Stimulated activated CD8-positive, alpha-beta memory T cell treated with anti-CD3 and anti-CD28 coated beads, Interleukin-7, amount 100 ng/mL, for 1 hour (primary cell): ENCODE measurements at places on chromosomes 1 and 21.

- no peak for DNase-seq
These were observed 617.5 kb downstream of the KIF26B start for GRCh38 chr1:245772325-245772724.

DNA sequence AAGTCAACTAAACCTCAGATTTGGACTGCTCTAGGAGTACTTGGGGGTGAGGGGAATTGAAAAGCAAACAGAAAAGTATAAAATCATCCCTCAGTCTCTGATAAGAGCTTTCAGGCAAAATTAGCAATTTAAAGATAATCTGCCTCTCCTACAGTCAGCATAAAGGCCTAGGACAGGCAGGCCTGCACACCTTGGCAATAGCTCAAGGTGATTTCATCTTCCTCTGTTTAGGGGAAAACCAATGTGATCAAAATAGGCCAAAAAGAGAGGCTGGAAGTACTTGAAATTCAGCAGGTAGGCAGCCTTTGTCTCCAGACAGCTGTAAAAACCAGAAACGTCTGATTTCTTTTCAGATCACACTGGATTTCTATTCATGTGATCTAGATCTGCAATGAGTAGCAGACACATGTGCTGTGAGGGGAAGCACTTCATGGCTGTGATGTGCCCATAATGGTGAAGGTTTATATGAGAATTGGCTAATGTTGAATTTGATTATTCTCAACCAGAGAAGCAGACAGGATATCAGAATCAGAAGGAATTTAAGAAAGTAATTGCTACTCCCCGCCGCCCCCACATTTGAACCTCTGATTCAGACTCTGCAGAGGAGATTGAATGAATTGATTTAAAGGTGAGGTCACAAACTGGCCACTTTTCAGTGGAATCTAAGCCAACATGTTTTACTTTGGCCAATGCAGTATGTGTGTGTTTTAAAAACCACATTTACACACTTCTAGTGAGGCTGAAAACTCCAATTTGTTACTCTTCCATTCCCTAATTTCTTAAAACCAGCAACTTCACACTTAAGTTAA, 45.8 kb upstream of the DNASE2B start:
- no peak for DNase-seq

DNA sequence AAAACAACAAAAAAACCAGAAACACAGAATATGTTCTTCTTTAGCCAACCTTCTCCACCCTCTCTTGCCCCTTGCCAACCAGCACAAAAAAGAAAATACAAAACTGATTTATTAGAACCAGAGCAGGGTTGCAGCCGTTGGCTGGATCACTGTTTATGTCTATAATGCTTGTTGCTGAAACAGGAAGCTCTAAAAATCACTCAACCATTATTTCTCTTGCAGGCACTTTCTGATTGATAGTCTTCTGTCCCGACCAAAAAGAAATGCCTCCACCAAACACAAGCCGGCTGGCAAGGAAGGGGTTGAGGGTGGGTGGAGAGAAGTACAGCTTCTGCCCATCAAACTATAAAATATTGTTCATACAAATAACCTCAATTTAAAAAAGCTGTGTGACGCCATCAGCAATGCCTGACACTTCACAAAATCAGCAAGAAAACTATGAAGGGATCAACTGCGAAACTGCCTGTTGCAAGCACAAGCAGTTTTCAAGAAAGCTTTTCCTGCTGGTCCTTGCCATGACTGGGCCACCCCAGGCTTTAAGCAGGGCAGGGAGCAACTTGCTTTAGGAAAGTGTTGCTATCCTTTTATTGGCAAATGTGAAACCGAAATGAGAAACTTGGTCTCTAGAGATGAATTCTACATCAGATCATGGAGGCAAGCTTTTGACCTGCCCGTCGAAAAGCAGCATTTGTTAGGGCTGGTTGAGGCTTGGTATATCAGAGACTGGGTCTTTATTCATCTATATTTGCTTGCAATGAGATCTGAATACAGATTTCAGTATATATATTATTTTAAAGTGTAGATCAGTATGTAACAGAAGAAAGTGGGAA, 174.2 kb downstream of the RUNX1 start:
- no peak for DNase-seq

DNA sequence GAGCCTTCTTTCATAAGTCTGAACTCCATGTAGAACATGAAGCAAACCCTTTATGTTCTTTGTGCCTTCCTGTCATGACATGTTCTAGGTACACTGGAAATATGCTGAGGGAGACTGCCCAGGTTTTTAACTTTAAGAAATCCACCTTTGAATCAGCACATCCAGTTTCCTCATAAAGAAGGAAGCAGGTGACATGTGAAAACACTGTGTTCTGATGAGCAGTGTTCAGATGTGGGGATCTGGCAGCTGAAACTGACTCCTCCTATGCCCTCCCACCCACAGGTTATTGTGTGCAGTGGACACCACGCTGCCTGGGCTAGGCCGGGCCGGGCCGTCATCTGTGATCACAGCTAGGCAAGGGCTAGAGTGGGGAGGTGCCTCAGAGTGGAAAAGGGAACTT, 51.1 kb downstream of the CNN3 start:
- DNase-seq = no peak

DNA sequence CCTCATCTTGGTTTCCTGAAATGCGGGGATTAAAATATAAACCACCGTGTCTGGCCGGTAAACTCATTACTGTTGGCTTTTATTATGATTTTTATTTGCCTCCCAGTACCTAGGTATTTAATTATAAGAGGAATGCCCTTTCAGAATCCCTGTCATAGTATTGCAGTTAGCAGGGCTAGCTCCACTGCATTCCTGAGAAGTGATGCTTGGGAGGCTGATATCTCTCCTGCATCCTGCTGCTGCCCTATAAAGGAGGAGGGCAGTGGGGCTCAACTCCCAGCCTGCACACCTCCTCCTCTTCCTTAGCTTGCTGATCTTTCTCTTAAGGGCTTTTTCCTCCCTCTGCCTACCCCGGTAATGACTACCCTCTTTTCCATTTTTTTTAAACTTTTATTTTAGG, 19.9 kb upstream of the DISC1 start:
- DNase-seq = no peak

DNA sequence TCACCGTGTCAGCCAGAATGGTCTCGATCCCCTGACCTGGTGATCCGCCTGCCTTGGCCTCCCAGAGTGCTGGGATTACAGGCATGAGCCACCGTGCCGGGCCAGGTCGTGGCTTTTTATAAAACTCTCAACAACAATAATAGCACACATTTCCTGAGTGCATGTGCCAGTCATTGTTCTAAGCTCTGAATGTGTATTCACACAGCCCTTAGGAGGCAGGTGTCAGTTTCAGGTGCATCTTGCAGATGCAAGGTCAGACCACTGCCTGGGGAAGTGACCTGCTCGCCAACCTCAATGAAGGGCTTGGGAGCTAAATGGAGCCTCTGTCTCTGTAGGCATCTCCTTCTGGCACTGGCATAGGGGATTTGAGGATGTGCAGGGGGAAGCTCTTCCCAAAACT, 1.6 kb upstream of the LEFTY2 start:
- no peak for DNase-seq

- no peak for DNase-seq
These were observed 3.0 kb downstream of the SDE2 start for GRCh38 chr1:225995919-225996864.

DNA sequence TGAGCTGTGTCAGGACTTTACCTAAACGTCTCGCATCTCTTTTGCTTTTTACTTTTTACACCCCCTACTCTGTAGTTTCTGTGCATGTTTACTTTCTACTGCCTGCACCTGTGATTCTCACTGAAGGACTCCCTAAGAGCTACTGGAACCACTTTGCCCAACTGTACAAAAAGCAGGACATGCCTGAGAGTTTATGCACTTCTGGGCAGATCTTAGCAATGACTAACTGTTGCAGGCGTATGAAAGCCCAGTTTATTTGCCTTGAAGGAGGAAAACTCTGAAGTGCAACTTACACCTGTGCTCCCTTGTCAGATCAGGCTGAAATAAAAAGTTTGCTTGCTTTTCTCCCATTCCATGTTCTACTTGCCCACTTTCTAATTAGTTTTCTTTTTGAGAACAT, 467.0 kb upstream of the USP24 start:
- DNase-seq = no peak

DNA sequence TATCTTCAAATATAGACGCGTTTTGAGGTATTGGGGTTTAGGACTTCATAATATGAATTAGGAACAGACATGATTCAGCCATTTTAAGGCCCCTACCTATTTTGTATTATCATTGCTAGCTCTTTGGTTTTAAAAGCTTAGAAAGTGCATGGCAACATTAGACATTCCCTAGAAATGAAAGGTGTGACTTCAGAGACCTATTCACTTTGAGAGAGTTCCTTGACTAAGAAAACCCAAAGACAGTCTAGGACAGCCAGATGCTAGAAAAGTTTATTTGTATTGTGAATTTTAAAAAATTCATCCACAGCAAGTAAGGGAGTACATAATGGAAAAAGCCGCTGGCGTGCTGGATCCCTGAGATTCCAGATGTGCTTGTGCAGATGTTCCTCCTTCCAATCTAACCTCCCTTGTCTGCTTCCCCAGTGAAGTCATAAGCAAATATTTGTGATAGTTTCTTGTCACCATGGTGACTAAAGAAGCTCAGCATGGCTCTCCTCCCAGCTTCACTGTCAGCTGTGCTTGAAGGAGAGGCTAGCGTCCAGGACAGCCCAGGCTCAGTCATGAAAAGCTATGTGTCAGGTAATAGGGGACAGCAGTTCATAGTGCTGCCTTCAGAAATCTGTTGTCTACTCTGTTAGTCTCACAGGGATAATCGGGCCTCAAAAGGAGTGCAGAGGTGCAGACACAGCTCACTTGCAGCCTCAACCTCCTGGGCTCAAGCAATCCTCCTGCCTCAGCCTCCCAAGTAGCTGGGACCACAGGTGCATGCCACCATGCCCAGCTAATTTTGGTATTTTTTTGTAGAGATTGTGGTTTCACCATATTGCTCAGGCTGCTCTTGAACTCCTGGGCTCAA, 34.8 kb downstream of the KPNA6 start:
- DNase-seq = no peak

GRCh38 chr1:211335522-211336157, 9.0 kb downstream of the TRAF5 start:
- DNase-seq = no peak
